ENCODE measurements at places on chromosomes 2 and 18.

DNA sequence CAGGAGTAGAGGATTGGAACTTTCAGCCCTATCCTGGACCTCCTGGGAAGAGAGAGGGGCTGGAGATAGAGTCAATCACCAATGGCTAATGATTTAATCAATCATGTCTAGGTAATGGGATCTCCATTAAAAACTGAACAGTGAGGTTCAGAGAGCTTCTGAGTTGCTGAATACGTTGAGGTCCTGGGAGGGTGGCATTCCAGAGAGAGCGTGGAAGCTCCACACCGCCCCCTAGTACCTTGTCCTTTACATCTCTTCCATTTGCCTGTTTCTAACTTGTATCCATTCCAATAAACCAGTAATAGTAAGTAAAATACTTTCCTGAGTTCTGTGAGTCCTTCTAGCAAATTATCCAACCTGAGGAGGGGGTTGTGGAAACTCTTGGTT lies 101.7 kb downstream of the B3GNT2 start:
- no peak for DNase-seq

DNA sequence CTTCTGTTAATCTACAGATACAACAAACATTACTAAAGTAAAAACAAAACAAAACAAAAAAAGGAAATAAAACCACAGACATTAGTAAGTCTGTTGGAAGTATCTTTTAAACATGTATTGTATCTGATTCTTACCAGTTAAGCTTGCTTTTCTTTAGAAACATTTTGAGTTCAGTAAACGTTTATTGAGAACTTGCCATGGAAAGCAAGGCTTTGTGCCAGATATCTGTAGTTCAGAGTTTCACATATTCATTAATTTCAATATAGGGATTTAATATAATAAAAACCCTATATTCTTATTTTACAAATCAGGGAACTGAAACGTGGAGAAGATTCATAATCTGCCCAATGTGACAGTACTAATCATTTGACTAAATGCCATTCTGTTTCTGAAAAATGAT lies 1101.0 kb upstream of the GYPC start:
- no peak for DNase-seq

GRCh38 chr18:76948345-76948744 lies 126.0 kb downstream of the ZNF236 start:
- no peak for DNase-seq

DNA sequence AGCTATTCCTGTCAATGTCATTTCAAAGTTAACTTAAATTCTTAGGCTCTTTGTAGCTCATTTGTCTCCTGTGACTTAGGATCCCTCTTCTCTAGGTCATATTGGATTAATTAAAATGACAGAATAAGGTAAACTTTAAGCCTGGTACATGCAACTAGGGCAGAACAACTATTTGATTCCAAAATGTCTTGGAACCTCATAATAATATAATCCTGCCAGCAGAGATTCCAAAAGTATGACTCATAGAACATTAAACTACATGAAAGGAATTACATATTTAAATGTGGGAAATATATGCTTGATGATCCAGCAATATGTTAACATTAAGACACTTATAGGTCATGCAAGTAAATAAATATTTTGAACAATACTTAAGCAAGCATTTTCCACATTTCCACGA lies 63.3 kb downstream of the COL3A1 start:
- DNase-seq = no peak

DNA sequence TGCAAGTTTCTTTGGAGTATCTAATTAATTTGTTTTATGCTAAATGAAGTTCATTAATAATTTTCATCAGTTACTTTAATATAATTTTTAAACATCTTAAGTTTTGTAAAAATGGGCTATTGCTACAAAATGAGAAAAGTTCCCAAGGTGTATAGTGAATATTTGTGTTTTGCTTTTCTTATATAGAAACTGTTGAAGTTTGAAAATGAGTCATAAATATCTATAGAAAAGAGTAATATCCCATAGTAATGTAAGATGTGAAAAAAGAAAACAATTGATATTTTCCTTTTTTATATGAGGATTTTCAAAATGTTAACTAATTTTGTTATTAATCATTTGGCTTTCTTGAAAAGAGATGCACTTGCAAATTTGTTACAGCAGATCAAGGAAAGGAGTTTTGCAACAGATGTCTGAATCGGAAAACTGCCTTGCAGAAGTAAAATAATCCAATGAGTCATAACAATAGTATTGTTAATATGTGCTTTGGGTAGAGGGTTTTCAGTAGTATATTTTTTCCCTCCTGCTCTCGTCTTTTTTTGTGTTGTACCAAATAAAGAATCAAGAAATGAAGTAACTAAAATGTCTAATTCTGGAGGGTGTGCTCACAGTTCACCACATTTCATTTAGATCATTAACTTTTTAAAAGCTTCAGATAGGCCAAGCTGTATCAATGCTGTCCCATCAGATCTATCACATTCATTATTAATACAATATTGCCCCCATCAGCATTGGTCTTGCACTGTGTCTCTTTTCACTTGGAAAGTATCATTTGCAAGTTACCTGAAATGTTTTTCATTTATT lies 15.5 kb downstream of the DUSP19 start:
- DNase-seq = no peak

- no peak for DNase-seq
These were observed 38.8 kb downstream of the DPYSL5 start for GRCh38 chr2:26886736-26887135.

- DNase-seq = no peak
These were observed 50.3 kb upstream of the ZBTB7C start for GRCh38 chr18:48459465-48459864.

DNA sequence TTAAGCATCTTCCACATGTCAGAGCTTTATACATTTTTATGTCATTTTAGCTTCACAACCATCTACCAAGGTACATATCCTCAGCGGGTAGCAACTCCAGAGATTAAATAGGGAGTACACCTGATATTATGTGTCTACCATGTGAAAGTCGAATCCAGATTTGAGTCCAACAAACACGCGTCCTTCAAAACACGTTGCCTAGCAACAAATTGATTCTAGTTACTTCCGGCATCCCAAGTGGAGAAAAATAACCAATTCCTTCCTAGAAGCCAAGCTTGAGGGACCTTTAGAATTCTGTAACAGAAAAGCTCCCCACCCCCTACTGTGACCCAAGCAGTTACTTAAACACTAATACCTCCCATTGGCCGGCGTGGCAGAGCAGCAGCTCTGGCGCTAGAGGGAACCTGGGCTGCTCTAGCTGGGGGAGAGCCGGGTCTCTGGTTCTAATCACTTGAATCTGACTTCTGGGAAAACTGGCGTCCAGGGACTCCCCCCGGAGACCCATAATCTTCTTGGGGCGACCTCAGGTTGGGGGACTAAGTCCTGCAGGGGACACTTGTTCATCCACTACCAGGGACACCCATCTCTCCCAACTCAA lies at the start of gene ERICH2:
TSS of gene ERICH2 (plus strand) at position 371 of the 598 bp plus-strand sequence. CDS start 304 bp downstream, outside the sequence.
- no peak for DNase-seq

GRCh38 chr2:8510519-8510918 lies 171.3 kb upstream of the ID2 start:
- DNase-seq = no peak

- no peak for DNase-seq
These were observed 22.5 kb upstream of the SCYGR5 start for GRCh38 chr2:227643990-227644551.

GRCh38 chr18:22283397-22283796 lies 114.0 kb downstream of the GATA6 start:
- no peak for DNase-seq

DNA sequence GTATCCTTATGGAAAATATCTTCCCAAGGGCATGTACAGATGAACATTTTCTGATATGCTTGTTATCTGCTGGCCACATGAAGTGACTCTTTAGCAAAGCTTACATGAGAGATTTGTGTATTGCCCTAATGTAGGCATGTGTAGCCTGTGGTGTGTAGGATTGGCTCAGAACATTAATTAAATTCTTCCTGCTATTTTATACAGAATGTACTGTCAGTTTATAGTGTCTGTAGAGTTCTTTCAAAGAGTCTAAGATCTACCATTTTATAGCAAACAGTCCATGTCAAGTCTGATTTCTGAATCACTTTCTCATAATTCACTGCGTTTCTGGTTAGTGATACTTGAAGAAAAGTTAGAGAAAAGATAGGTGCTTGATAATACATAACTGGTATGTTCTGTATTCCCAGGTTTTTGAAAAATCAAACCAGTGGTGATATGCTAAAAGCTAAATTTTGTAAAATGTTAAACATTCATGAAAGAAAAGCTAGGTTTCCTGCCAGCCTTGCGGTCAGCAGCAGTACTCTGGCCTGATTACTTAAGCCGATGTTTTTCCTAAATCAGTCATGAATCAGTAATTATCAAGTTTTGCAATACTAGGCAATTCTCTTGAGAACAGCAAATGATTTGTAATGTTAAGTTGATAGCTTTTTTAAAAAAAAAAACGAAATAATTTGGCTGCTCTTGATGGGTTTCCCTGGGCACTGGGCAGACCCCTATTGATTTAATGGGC lies 30.9 kb upstream of the EFEMP1 start:
- DNase-seq = no peak

DNA sequence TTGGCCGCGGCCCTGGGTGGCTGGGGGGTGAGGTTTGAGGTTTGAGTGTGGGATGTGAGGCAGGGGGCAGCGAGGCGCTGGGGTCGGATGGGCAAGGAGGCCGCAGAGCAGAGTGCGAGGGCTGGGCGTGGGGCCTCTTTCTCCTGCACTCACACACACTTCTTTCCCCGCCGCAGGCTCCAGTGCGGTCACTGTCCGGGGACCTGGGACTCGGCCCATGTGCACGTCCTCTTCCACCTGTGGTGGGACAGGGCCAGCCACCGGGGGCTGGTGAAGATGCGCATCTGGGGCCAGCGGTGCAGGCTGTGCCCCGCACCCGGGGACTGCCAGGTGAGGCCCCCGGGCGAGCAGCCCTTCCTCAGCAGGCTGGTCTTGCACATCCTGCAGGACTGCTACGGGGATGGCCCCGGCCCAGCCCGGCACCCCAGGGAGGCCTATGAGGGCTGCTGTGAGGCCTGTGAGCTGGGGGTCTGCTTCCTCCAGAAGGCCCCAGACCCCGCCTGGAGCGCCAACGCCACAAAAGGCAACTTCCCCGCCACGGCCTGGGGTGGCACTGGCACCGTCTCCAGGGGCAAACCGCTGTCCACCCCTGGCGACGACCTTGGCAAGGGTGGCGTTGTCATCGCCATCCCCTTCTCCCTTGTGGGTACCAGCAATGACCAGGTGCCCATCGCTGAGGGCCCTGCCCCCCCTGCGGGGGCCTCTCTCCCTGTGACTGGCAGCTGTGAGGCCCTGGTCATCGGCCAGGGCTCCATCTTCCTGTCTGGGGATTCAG lies 2.2 kb downstream of the RTP5 start:
- no peak for DNase-seq

DNA sequence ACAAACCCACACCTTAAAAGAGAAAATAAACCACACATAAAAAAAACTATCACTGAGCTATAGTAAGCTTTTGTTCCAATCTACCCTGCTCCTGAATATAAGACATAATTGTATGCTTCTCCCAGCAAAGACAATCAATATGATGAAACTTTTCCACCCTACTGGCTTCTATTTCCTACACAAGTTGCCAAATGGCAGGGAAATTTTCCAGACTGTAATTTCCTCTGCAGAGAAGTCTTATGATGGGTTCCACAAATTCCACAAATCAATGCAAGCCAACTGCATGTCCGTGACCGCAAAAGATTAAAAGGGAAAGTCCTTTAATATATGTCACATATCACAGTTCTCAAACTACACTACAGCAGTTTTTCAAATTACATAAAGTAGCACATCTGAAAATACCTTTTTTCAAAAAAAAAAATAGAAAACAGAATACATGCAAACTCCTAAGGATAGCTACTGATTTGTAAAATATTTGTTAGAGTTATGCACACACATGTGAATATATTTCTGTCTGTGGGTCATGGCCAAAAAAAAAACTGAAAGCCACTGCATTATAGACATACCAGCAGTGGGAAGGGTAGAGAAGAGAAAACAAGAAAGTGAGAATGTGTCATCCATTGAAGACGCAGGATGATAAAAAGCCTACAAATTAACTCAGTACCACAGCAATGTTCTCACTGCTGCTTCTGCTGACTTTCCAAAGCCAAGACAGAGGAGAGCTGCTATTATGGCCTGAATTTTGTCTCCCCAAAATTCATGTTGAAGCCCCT lies 61.4 kb downstream of the RPL31 start:
- DNase-seq = no peak

DNA sequence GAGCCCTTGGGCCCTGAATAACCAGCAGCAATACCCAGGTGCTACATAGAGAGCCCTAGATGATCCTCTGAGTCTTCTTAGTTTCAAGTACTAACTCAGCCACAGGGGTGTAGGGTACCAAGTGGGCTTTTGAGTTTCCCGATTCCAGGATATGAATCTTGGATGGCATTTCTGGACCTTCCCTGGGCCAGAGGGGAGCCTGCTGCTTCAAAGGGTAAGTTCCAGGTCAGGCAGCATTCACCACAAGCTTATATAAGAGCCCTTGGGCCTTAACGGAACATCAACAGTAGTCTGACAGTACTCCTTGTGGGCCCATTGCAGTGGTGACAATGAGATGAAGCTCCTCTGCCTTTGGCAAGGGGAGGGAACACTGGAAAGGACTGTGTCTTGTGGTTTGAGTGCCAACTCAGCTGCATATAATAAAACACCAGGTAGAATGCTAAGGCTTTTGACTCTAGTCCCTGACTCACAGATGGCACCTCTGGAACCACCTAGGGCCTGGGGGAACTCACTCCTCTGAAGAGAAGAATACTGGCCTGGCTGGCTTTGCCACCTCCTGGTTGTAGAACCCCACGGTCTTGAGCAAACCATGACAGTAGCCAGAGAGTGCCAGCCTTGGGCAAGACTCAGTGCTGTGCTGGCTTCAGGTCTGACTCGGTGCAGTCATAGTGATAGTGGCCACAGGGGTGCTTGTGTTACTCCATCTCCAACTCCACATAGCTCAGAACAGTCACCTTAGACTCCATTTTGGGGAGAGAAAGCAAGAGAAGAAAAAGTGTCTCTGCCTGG lies 235.7 kb downstream of the AKAIN1 start:
- no peak for DNase-seq

- no peak for DNase-seq
These were observed 249.2 kb downstream of the TNS1 start for GRCh38 chr2:217753460-217754200.

- DNase-seq = peak; percentile 18
These were observed 98.7 kb downstream of the ACVR1 start for GRCh38 chr2:157777427-157777826.

DNA sequence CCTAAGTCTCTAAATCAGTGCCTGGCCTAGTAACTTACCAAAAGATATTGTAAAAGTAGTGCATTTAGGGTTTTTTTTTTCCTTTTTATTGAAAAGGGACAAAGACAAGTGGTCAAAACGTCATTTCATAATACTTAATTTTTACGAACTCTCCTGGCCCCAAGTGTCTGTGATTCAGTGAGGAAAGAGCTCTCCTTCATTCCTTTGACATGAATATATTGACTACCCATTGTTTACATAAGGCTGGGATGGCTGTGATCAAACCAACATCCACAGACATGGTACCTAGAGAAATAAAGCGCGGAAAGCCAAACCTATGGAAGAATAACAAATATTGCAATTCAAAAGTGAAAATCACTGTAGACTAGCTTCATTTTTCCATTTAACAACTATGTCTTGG lies 198.4 kb downstream of the BABAM2 start:
- DNase-seq = no peak

- DNase-seq = no peak
These were observed 121.0 kb downstream of the GBX2 start for GRCh38 chr2:236047176-236047575.
